ENCODE measurements at places on chromosomes 4 and X.

GRCh38 chr4:108035691-108036090, 46.0 kb downstream of the HADH start:
- DNase-seq, result no peak

DNA sequence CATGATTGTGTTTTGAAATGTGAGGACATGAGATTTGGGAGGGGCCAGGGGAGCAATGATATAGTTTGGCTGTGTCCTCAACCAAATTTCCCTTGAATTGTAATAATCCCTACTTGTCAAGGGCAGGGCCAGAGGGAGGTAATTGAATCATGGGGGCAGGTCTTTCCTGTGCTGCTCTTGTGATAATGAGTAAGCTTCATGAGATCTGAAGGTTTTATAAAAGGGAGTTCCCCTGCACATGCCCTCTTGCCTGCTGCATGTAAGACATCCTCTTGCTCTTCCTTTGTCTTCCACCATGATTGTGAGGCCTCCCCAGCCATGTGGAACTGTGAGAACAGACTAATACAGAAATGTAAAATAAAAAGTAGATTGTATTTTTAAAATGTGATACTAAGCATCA, 1294.9 kb downstream of the ADGRL3 start:
- no peak for DNase-seq

DNA sequence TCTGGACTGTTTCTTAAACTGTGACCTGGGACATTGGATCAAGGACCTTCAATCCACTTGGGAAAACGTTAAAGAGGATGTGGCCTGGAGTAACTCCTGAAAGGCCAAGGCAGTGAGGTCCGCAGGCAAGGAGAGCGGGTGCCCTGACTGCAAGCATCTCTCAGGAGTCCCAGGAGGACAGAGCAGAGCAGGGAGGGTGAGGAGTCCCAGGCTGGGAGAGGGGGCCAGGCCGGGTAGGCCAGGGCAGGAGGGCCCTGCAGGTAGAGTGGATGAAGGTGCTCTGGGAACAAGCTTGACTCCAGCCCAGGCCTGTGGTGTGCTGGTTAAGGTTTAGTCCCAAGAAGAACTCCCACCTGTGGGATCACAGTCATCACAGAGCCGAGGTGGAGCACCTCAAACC, 13.8 kb downstream of the PNMA6E start:
- no peak for DNase-seq

GRCh38 chrX:31706466-31706865, 634.6 kb upstream of the FTHL17 start:
- no peak for DNase-seq

- no peak for DNase-seq
Measured at GRCh38 chrX:75276666-75277065, 2.8 kb downstream of the UPRT start.

GRCh38 chr4:35399912-35400311, 844.4 kb downstream of the ARAP2 start:
- no peak for DNase-seq

- no peak for DNase-seq
Measured at GRCh38 chr4:8607603-8608481, 15.3 kb downstream of the CPZ start.

DNA sequence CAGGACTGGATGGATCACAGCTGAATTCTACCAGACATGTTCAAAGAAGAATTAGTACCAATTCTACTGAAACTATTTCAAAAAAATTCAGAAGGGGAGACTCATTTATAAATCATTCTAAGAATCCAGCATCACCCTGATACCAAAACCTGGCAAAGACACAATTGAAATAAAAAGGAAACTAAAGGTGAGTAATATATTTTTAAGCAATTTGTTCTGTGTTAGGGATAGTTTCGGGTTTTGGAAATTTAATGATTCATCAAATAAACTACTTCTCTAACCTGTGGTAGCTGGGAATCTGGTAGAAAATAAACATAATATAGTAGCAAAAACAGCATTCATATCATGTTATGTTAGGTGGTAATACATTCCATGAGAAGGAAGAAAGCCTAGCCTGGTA, 662.2 kb upstream of the BOD1L1 start:
- no peak for DNase-seq

GRCh38 chr4:183139972-183140570, 41.0 kb downstream of the WWC2 start:
- no peak for DNase-seq
